ENCODE measurements at places on chromosomes 6 and 20.

DNA sequence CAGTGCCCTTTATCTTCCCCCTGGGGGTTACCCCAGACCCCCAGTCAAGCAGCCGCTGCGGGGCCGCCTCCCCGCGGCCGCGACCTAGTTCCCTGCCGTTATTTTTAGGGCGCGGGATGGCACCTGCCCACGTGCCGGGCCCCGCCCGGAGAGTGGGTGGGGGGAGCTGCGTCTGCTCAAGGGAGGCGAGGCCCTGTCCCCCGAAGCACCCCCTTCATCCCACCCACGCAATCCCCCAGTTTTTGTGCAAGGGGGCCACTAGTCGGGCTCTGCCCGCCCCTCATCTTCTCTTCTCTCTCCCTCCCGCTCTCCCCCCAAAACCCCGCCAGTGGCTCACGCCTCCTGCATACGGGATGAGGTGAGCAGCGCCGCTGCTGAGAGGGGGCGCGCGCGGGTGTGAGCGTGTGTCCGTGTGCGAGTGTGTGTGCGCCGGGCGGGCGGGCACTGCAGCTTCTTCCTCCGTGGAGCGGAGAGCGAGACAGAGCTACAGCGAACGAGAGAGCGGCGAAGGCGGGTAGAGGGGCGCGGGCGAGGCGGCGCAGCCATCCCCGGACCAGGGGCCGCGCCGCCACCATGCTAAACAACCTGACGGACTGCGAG, at the start of gene SLC12A5:
Gene SLC12A5, plus strand, starts transcription at position 444 of the 600 bp plus-strand sequence. Its CDS starts 130 bp downstream, at position 574.
- no peak for DNase-seq

DNA sequence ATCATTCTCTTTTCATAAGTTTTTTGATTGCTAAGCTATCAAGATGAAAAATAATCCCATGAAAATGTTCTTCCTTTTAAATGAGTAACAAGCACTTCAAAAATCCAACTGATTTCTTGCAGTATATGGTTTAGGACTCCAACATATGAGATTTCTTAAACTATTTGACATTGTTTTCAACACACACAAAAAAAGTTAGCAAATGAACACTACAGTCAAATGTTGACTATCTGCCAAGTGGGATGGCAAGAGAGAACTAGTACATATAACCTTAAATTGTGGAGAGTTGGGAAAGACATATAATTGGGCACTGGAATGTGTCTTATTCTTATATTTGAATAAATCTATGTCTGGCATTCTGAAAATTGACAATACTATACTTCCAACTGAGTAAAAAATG, 15.6 kb downstream of the COL21A1 start:
- DNase-seq = no peak

GRCh38 chr6:42113936-42114636, 28.3 kb downstream of the C6orf132 start:
- no peak for DNase-seq

DNA sequence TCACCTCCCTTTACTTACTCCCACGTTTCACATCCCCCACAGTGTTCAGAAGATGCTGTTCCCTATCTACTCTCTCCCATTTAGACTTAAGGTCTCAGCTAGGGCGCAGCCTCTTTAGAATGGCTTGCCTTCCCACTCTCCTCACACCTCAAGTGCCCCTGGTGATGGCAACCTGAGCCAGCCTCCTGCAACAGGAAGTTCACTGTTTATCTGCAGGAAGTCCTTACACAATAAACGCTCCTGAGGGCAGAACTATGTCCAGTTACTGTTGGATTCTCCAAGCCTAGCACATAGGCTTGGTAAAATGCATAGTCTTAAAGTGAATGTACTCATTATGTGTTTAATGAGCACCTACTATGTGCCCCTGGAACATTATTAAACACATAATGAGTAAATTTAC, 21.9 kb upstream of the RAB22A start:
- no peak for DNase-seq

GRCh38 chr6:79513111-79513510, 24.1 kb downstream of the LCA5 start:
- DNase-seq = no peak

GRCh38 chr6:157607317-157608109, 215.5 kb upstream of the SNX9 start:
- DNase-seq = no peak

- DNase-seq = peak; percentile 11
Observed at GRCh38 chr6:68876792-68877493, 241.9 kb downstream of the ADGRB3 start.

- no peak for DNase-seq
Observed at GRCh38 chr6:140040396-140040795, 665.9 kb upstream of the CITED2 start.

- DNase-seq = peak; percentile 62
Observed at GRCh38 chr6:27145731-27146455, 101.6 kb upstream of the PRSS16 start.

DNA sequence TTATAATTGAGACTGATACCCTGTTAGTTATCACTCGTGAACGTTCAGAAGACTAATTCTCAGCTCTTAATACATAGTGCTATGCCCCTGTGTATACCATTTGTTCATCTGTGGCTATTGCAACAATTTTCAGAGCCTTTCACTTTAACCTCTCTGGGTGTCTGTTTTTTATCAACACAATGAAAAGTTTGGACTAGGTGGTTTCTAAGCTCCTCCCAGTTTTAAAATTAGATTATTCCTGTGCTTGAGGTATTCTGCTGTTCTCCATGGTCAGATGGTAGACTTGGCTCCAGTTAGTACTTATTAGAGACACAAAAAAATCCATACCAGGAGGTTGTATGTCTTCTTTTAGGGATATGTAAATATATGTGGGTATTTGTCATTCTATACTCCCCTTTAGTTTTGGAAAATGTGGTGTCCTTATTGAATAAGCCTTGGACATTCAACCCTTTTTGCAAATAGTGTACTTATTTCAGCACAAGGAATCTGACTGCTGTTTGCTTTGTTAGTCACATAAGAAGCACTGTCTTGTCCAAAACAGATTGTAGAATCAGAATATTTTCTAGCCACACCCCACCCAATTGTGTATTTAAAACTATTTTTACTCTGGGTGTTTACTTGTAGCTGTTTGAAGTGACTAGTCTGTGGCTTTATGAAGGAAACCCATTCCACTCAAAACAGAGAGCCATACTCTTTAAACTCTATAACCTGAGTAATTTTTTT, 2.0 kb upstream of the COL10A1 start:
- peak; percentile 37 for DNase-seq

All from AG20443 (cell line).